Skin of body (tissue), 3 donors: ENCODE measurements at places on chromosomes 2 and 18. TPM values are rescaled to one million over a fixed set of nuclear protein-coding genes. Genes with fewer than 3 reads are reported as not detected.

The HOXD11 gene
- not detected for total RNA-seq

The NOSTRIN gene
- total RNA-seq: 9.4 TPM

The MARCO gene
- 1.7 TPM for total RNA-seq

The GYPC gene
- 102 TPM for total RNA-seq

The STPG4 gene
- total RNA-seq: not detected

The LHCGR gene
- total RNA-seq: 1.5 TPM

The ERMN gene
- total RNA-seq: 0.10 TPM

The SERPINB4 gene
- total RNA-seq: 29.1 TPM

The DYNAP gene
- total RNA-seq: 0.10 TPM

The MC2R gene
- not detected for total RNA-seq

The HOXD9 gene
- 4.7 TPM for total RNA-seq

The FOXD4L1 gene
- total RNA-seq: not detected

The DCDC2C gene
- total RNA-seq: 0.20 TPM

The IL1F10 gene
- total RNA-seq: 2.7 TPM

The SGPP2 gene
- total RNA-seq: 11.2 TPM

The GKN1 gene
- total RNA-seq: not detected

The DUSP19 gene
- total RNA-seq: 4.4 TPM

The GAREM1 gene
- total RNA-seq: 11.6 TPM

The TTC21B gene
- total RNA-seq: 55.2 TPM

The ACMSD gene
- total RNA-seq: not detected

The SRBD1 gene
- total RNA-seq: 21.6 TPM

The IL1RN gene
- 20.7 TPM for total RNA-seq

The CNTNAP5 gene
- 0.10 TPM for total RNA-seq

The MGAT4A gene
- 8.5 TPM for total RNA-seq

The INO80D gene
- total RNA-seq: 18.8 TPM

The CFC1 gene
- not detected for total RNA-seq

The SIGLEC15 gene
- not detected for total RNA-seq

The NAT8 gene
- not detected for total RNA-seq

The RNF25 gene
- 10.7 TPM for total RNA-seq

The EPHA4 gene
- 51.2 TPM for total RNA-seq

The BMPR2 gene
- 37.9 TPM for total RNA-seq

The FBXO41 gene
- 0.79 TPM for total RNA-seq

The G6PC2 gene
- total RNA-seq: not detected

The DES gene
- 318 TPM for total RNA-seq

The POTEI gene
- total RNA-seq: 0.10 TPM

The C18orf54 gene
- total RNA-seq: 6.1 TPM

The REG1B gene
- total RNA-seq: not detected

The MOGAT1 gene
- 2.5 TPM for total RNA-seq

The VWA3B gene
- not detected for total RNA-seq

The GMCL1 gene
- total RNA-seq: 21.5 TPM

The DSG4 gene
- total RNA-seq: 12.5 TPM

The NXPH2 gene
- 1.9 TPM for total RNA-seq

The ATP8B1 gene
- total RNA-seq: 23.0 TPM

The C2orf80 gene
- total RNA-seq: not detected

The ITGB6 gene
- 11.6 TPM for total RNA-seq

The CERKL gene
- not detected for total RNA-seq

The ABCG8 gene
- total RNA-seq: under 0.01 TPM

The SYT4 gene
- total RNA-seq: 0.39 TPM

The IL37 gene
- total RNA-seq: 2.0 TPM

The SLC5A7 gene
- total RNA-seq: 0.10 TPM

The TXNDC2 gene
- not detected for total RNA-seq

The SCN2A gene
- total RNA-seq: 0.20 TPM

The SLC9A4 gene
- total RNA-seq: 1.3 TPM

The SMAD4 gene
- total RNA-seq: 60.3 TPM

The SERPINB3 gene
- total RNA-seq: 49.5 TPM
